ENCODE measurements at places on chromosomes 12 and 14. TPM values are rescaled to one million over a fixed set of nuclear protein-coding genes. Genes with fewer than 3 reads are reported as not detected.

The CACNA1C gene
- 0.02 TPM for total RNA-seq

The YBX3 gene
- total RNA-seq = 259 TPM

The CIDEB gene
- 0.35 TPM for total RNA-seq

The KRT82 gene
- total RNA-seq = not detected

The STYK1 gene
- total RNA-seq = 0.28 TPM
